ENCODE measurements at places on chromosomes 16 and 17.

GRCh38 chr16:49913720-49914119, 57.8 kb upstream of the ZNF423 start:
- DNase-seq = no peak

GRCh38 chr17:44736551-44737240, 22.1 kb upstream of the ADAM11 start:
- no peak for DNase-seq

DNA sequence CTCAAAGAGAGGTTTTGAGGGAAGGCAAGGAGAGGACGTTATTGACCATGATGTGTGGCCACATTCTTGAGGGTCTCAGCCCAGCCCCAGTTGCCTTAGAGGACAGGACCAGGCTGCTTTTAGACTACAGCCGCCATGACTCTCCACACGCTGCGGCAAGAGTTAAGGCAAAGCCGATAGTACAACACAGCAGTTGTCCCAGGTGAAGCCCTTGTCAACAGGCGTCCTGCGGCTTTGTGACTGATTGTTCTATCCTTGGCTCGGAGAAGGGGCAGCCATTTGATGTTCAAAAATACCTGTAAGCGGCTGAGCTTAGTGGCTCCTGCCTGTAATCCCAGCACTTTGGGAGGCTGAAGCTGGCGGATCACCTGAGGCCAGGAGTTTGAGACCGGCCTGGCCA, 28.8 kb downstream of the TMEM92 start:
- no peak for DNase-seq

DNA sequence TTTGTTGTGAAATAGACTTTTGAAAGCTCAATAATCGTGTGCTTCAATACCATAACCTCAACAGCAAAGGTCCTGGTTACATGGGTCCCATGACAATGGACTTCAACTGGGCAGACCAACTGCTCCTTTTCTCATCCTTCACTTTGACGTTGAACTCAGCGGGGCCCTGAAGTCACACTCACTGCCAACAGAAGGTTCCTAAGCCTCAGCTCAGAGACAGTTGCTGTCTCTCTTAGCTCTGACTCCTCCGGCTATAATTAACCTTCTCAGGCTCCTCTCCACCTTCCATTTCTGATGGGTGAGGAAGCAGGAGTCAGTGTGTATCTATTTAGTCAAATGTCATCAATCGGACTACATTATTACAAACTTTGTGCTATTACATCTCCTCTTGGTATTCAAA, 23.8 kb downstream of the MPP3 start:
- no peak for DNase-seq

GRCh38 chr16:47198180-47198575, 54.4 kb upstream of the NETO2 start:
- no peak for DNase-seq

GRCh38 chr16:23966597-23967394, 131.0 kb downstream of the PRKCB start:
- DNase-seq = no peak

DNA sequence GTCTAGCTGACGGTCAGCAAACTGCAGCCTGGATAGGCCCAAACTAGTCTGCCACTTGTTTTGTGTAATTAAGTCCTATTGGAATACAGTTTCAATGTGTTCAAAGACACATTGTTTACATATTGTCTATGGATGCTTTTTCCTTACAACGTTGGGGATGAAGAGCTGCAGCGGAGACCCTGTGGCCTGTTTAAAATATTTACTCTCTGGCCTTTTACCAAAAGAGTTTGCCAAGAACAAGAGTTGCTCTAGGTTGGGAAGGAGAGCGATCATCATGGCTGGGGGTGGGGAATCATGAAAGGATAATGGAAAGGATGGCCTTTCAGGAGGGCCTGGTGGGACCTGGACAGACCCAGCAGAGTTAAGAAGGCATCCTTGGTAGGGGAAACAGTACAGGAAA, 274.9 kb upstream of the ZFHX3 start:
- no peak for DNase-seq

DNA sequence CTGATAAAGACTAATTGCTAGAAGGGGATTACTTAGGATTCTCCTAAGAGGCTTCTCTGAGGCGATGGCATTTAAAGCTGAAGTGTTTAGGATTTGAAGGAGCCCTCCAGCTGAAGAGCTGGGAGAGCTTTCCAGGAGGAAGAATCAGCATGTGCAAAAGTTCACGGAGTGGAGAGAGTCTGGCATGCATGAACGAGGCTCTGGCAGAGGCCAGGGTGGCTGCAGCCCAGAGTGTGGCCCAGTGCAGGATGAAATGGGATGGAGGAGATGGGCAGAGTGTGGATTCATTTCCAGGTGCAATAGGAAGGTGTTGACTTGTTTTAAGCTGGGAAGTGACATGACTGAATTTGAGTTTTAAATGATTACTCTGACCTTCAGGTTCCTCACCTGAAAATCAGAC, 249.0 kb upstream of the CCL2 start:
- DNase-seq = no peak

- DNase-seq = no peak
Observed at GRCh38 chr17:77769762-77770161, 188.7 kb upstream of the TNRC6C start.

DNA sequence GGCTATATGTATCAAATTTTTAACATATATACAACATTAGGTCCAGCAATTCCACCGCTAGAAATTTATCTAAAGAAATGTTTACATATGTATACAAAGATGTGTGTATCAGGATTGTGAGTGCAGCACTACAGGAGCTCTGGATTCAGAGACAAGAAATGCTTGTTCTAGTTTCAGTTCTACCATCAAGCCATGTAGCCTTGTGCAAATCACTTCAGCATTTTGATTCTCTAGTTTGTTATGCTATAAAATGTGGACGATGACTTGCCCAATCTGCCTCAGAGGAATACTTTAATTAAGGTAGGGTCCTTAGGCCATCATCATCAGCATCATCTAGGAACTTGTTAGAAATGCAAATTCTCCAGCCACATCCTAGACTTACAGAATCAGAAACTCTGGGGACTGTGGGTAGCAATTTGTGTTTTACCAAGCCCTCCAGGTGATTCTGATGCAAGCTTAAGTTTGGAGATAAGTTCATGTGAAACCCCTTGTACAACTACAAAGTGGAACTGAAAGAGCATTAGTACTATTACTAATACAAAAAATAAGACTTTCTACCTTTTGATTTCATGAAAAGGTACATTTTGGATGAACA, 131.2 kb upstream of the CORO6 start:
- DNase-seq = no peak

DNA sequence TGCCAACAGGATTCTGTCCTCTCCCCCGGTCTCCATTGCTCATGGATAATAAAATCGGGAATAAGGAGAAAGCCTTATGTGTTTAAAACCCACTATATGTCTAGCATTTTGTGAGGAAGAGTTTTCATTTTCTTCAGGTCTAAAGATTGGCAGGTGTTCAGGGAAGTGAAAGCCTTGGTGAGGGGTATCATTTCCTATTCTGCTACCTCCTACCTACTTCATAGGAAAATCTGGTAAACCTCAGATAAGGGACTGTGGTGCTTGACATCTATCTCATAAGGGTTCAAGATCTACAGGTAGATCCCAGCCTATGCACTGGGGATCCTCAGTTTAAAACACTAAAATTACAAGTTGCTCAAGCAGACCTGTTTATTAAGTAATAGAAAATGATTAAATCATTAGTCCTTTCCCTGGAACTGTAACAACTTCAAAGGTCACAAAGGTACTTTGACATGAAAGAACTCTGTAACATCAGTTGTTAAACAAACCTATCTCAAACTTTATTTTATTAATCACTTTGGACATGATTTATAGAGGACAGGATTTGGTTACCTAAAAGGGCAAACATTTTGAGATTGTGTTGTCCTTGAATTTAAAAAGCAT, 6.5 kb downstream of the MOSMO start:
- DNase-seq = no peak

- no peak for DNase-seq
Observed at GRCh38 chr16:88476817-88477397, 23.8 kb downstream of the ZFPM1 start.

DNA sequence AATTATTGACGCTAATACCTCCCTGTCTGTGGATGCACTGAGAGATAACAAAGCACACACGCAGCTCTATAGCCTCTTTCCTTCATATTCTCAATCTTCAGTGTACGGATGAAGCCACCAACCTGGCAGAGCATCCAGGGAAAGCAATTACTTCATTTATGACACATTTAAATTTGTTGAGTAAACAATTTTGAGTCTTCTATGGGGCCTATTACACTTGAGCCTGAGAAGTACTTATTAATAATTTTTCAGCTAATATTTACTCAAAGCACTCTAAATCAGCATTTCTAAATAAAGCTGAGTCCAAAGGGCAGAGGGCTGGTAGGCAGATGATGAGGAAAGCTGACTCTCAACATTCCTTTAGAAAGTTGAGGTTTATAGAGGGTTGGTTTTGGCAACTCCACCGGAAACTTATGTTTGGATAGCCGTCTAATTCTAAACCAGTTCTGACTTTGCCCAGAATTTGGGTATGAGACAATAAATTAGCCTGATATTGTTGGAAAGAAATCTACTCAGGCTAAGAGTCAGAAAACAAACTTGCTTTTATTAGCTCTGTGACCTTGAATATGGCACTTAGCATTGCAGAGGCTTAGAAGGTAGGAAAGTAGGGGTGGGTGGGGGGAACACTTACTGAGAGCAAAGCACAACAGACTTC, 643.5 kb downstream of the CDH11 start:
- DNase-seq = no peak

DNA sequence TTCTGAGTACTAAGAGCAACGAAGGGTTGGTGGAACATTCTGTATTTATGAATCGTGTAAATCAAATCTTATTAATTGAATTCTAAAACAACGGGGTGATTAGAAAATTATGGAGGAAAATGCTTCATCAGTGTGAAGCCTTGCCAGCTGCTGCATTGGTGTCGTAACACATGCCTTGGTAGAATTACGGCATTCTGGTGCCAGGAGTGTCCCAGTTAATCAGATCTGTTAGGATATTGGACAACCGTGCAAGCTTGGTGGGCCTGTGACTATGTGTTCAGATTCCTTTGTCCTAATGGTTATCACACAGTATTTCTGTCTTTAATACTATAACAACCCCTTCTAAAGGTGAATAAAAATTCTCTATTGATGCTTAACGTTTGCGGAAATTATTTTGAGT, 44.2 kb upstream of the TANC2 start:
- no peak for DNase-seq

- DNase-seq = no peak
Observed at GRCh38 chr16:55338646-55339045, 14.6 kb downstream of the IRX6 start.

DNA sequence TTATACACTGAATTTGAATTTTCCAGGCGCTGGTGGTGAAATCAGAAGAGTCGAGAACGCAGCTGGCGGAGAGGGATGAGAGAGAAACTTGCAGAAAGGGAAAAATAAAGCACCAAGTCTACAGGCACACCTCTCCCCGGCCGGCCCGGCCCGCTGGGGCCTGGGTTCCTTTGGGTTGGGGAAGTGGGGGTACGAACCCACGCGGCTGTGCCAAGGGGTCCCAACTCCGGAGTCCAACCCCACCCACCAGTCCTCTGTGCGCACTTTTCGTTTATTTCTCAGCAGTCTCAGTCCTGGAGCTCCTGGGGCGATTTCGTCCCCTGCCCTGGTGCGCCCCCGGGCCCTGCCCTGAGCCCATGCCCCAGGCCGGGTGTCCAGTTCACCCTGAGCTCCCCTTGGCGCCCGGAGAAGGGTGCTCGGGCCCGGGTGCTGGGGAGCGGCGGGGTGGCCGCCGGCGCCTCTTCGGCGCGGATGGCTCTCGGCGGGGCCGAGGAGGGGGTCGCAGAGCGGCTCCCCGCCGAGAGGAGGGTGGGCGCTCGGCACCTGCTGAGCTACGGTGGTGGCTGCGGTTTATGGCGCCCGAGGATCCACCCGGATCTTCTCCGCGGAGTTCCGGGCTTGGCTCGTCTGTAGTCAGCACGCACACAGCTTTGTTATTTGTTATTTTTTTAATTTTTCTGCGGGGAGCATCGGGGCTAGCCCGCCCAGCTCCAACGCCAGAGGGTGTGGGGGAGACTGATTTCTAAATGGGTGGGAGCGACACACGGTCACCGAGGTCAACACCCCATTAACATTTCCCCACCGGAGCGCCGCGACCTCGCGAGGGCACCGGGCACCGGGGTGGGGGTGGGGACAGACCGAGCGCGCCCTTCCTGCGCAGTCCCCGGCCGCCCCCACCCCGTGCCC, 15.7 kb upstream of the CBX8 start:
- DNase-seq = no peak

- DNase-seq = no peak
Observed at GRCh38 chr17:14959106-14959648, 305.9 kb downstream of the PMP22 start.

DNA sequence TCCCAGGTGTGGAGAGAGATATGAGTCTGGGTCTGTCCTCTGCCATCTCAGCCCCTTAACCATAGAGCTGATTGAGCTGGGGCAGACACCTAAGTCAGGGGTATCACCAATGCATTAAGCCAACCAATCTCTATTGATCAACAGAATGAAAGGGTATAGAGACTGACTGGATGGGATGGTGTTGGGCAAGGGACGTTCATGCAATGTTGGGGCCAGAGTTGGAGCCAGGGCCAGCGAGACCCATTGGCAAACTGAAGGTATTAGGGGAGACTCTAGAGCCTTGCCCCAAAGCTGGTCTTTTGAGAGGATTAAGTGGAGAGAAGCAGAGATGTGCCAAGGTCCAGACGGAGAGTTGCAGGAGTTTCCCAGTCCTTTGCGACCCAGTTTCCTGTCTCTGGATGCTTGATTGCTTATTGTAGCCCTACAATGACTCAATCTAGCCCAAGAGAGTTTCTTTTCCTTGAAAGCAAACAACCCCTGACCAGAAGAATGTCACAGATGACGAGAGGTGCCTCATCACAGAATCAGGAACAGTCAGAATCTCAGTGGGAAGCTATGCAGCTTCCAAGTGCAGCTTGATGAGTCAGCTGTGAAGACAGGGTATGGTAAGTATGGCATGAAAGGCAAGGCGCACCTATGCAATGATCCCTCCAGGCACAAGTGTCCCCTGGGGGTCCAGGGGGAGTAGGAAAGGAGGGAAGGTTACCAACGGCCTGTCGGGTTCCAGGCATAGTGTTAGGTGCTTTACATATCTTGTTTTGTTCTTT, 137.2 kb downstream of the UTP18 start:
- DNase-seq = no peak

DNA sequence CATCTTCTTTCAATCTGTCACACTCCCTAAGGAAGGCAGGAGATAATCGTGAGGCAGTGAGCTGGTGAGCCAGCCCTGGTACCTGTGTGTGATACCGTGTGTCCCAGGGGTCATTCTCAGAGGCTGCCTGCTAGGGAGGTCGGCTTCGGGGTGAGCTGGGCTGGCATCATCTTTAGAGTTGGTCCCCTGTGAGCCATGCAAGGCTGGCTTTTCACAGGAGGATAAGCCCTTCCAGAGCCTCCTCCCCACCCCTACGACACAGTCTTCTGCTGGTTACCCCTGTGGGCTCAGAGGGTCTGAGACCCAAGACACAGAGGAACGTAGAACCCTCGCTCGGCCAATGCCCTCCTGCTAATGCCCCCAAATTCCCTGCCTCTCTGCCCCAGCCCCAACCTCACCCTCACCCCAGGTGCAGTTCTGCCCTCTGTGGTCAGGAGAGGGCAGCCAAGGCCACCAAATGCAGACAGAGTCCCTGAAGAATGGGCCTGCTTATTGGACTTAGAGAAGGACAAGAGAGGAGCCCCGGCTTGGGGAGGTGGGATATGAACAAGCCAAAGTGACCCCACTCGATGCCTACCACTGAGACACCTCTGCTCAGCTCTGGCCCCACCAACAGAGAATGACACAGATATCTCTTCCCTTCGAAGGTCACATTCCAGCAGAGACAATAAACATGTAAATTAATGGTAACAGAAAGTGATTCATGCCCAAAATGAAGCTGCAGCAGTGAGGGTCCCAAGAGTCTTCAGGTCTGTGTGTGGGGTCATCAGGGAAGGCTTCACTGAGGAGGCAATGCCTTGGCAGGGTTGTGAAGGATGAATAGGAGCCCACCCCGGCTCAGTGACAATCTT, 80.8 kb upstream of the CCL1 start:
- no peak for DNase-seq

All from T follicular helper cell (primary cell).